COLO829 (cell line): ENCODE measurements at places on chromosomes 3 and 15.

DNA sequence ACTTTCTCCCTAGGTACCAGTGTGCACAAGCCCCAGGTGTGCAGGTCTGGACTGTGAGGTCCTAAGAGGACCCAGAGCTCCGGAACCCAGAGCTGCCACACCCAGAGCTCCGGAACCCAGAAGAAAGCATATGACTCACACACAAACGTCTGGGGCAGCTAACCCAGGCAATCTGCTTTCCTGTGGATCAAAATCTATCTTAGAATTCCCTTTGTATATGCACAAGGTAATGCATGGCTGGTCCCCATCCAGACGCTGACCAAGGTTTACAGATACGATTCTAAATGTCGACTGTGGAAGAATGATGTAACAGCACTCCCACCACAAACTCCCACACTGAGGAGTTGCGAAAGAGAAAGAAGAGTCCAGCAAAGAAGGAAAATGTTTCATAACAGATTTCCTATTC is 15.7 kb downstream of the KCNMB2 start:
- no peak for DNase-seq

DNA sequence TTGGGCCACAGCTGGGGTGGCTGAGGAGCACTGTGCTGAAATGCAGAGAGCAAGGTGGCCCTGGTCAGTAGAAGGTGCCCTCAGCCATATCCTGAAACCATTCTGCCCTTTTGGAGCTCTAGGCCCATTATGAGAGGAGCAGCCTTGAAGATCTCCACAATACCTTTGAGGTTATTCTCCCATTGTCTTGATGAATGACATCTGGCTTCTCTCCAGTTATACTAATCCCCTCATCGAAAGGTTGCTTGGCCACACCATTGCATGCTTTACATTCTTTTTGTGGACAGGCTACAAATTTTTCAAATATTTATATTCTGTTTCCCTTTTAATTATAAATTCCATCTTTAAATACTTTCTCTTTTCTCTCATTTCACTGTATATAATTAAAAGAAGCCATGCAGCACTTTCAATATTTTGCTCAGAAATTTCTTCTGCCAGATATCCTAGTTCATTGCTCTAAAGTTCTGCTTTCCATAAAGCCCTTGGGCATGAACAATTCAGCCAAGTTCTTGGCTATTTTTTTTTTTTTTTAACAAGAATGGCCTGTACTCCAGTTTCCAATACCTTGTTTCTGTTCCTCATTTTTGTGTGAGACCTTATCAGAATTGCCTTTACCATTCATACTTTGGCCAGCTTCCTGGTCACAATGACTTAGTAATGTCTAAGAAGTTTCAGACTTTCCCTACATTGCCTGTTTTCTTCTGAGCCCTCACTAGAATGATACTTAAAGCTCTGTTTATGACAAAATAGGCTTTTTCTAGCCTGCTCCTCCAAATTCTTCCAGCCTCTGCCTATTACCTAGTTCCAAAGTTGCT is 138.9 kb upstream of the SGO1 start:
- DNase-seq: no peak

DNA sequence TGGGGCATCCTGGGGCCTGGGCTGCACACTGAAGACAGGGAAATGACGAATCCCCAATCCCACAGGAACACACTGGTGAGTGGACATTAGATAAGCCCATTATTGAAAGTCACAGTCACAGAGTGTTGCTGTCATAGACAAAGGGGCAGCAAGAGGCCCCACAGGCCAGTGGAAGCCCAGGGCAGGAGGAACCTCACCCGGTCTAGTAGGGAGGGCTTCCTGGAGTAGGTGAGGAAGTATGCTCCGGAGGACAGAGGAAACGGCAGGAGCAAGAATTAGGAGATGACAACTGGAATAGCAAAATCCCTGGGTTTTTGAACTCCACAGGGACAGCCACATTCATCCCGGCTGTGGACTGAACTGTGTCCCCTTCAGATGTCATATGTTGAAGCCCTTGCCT is 101.2 kb downstream of the TPRA1 start:
- no peak for DNase-seq

DNA sequence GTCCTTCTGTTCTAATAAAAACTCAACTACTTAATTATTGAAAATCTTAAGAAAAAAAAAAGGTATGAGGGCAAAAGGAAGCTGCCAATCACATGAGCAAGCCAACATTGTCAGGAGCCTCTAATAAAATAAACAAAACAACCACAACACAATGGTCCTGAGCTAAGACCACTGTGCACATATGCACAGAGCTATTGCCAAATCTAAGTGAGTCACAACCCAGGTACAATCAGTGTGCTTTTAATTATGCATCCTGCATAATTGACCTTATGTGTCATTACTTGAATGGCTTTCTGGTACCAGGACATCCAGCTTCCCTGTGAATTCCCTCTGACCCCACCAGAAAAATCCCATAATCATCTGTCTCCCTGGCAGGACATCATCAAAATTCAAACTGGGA is 639.8 kb downstream of the MAGI1 start:
- no peak for DNase-seq

DNA sequence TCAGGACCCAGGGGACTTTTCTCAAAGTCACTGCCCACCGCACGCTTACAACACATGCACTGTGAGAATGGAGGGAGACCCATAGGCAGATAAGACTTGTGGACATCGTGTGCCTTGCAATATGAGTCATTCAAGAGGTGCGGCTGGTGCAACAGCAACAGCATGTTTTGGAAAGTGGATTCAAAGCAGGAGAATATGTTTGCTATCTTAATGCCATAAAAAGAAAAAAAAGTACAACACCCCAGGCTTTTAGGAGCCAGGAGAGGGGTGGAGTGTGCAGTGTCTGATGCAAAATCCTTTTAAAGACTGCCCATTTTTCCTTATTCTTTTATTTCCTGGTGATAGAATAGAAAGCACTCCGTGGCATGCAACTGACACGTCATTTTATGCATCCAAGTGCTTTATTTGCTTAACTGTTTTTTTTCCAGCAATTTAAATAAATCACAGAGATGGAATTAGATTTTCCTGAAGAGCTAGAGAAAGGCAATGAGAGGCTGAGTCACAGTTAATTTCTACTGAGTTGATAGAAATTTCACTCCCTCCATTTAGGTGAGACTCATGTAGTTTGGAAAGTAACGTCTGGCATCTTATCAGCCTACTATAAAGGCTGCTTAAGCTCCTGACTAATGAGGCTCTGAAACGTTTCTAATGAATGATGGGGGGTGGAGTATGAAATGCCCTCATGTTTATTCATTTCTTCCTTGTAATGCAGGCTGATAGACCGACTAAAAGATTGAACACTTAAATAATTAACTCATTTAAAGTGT is 96.4 kb downstream of the NSUN3 start:
- DNase-seq: no peak

- peak; percentile 98 for DNase-seq
Observed at GRCh38 chr3:197031315-197032285, 2.0 kb upstream of the MELTF start.

DNA sequence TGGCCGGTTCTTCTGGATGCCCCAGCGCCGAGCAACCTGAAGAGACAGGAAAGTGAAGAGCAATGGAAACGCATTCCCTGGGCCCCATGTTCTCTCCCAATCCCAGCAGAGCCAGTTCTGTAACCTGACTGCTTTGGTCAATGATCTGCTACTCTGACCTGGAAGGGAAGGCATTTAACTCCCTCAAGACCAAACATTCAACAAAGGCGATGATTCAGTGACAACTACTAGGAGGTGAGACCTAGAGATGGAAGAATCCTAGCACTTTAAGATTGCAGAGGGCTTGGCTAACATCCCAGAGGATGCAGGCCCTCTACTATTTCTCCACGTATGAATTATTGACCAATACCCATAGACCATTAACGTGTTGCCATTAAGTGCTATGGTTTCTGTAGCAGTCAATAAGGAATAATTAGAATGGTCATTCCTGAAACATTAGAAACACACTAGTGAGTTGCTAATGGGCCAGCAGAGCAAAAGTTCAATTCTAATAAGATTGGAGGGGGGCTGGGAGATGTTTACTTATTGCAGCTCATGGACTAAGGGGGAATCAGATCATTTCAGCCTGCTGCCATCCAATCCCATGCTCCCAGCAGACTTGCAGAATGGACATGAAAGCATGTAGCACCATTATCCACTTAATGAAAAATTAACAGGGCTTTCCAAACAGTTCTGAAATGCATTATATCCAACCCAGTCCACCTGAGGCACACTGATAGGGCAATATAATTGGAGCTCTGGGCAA is 56.6 kb downstream of the ETV5 start:
- DNase-seq: no peak

- no peak for DNase-seq
Observed at GRCh38 chr15:45401665-45402161, 23.4 kb upstream of the GATM start.

DNA sequence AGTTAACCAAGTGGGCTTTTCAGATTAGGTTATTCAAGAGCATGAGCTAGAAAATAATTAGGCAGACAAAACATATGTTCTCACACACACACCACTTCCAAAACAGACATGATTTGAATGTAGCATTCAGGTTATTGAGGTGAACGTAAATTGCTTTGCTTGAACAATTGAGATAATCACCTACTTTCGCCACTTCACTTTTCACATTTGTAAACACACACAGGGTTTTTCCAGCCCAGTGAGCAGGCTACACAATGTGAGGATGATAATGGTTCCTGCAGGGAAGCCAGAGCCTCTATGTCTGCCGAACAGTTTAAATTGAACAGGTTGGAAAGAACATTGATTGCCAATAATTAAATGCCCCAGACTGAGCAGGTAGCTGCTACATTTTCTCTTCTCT is 560.8 kb downstream of the OCA2 start:
- DNase-seq: no peak

DNA sequence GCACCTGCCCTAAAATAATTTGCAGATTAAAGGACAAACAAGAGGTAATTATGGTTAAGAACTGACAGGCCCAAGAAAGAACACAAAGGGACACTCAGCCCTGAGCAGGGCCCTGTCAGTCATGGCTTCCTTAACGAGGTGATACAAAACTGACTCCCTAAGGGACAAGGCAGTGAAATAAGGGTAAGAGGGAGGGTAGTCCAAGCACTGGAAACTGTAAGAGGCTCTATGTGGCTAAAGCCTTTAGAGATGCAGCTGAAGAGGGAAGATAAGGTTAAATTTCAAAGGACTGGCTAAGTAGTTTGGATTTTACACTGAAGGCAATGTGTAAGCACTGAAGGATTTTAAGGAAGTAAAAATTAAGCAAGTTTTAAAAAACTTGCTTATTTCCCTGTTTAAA is 3.9 kb downstream of the ATR start:
- no peak for DNase-seq

DNA sequence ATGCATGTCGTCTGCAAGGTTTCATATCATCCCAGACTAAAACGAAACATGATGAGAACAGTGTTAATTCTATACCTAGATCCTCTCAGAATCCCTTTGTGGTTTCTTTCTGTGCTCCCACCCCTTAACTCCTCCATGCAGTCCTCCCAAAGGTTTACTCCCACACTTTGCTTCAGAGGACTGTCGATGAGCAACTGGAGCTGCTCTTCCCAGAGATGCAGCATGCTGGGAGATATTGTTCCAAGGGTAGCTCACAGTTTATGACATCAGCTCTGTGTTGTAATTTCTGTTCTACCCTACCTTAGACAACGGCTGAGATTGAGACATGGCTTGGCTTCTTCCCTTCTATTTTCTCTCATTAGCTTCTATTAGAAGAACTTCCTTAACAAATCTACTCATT is 313.0 kb upstream of the COL8A1 start:
- DNase-seq: no peak

GRCh38 chr15:90956274-90957030 is 1.8 kb downstream of the RCCD1 start:
- no peak for DNase-seq

DNA sequence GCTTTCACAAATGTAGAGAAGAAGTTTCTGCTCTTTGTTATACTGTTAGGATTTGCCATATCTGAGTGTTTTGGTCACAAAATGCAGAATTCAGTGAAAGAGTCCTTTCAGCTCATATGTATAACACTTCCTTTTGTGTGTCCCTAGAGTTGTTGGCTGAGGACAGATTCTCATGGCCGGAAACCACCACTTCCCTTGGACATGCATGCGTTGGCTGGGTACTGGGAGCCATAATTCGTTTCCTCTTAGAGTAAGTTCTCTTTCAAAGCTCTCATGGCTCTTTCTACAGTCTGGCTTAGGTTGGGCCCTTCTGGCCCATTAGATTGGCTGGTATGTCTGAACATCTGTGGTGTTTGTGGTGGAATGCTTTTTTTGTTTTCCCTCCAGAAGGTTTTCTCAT is 298.5 kb downstream of the DIPK2A start:
- DNase-seq: no peak

DNA sequence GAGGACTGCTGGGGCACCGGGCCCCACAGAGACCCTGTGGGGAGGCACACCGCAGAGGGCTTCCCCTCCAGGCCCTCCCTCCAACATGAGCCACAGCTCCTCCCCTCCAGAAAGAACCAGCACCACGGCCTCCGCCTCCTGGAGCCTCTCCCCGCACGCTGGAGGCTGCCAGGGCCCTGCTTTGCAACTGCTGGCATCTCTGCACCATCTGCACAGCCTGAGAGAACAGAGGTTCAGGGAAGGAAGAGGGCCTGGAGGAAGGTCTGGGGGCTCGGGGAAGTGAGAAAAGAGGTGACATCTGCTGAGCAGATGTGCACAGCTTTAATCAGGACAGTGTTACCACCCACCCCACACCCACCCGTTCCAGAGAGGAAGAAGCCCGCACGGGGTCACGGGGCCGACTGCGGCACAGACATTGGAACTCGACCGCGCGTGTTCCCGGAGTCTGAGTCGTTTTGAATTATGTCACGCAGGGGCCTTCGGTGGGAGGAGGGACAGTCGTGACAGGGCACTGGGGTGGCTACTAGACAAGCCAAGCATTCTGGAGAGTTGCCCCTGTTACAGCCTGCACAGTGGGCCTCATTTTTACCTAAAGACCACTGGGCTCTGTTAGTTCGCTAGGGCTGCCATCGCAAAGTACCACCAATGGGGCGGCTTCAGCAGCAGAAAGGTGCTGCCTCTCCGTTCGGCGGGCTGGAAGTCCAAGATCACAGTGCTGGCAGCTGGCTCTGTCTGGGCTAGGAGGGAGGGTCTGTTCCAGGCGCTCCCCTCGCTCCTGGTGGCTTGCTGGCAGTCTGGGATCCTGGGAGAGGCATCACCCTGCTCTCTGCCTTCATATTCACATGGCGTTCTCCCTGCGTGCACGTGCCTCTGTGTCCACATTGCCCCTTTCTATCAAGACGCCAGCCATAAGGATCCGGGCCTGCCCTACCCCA is 194.8 kb downstream of the XXYLT1 start:
- DNase-seq: no peak
